Glomerular endothelial cell (primary cell): ENCODE measurements at places on chromosomes 7 and 10.

GRCh38 chr7:45506059-45506458 lies 68.1 kb upstream of the ADCY1 start:
- no peak for DNase-seq

DNA sequence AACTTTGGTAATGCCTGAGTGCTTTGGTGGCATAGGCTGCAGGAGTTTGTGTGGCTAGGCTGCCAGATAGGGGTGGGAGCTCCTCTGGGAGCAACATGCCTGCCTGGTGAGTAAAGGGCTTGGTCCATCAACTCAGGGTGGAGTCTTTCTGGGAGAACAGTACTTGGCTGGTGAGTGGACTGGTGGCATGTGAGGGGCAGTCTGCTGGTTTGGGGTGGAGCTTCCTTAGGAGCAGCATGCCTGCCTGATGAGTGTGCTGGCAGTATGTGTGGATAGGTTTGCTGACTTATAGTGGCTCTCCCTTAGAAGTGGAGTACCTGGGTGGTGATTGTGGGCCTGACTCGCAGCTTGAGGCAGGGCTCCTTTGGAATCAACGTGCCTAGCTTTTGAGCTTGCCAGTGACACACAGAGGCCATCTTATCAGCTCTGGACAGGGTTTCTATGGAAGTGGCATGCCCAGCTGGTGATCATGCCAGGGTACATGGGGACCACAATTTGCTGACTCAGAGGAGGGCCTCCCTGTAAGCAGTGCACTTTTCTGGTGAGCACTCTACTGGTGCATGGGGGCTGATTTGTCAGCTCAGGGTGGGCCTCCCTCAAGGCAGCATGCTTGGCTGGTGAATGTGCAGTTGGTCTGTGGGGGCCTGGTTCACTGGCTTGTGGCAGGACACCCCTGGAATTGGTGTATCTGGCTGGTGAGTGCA lies 35.0 kb upstream of the SRI start:
- no peak for DNase-seq

DNA sequence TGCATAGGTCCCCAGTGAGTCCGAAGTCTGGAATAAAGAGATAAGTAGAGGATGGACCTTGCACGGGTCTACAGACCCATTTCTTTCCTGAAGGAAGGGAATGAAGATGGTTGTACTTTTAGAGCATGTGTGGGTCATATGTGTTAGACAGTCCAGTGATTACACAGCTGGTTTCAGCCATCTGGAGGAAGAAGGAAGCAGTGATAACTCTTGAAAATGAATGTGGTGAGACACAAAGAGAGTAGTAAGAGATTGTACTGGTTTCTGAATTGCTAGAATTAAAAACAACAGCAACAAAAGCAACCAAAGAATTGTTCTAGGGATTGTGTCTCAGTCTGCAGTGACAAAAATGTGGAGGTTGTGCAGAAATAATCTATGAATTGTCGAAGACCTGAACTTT lies 258.9 kb downstream of the SUGCT start:
- no peak for DNase-seq

DNA sequence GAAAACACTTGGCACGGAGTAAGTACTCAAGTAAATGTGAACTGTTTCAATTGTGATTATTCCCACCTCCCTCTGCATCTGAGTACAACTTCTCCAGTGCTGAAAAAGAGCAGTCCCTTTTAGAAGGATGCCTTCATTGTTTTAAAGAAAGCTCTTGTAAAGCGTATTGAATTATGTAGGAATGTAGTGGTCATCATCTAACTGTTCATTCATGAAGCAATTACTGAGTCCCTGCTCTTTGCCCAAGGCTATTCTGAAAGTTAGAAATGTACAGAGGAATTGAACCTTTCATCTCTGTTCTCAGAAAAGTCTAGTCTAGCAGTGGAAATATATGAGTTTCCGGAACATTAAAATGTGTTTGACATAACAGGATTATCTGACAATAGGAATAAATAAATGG lies 127.8 kb downstream of the CACNB2 start:
- DNase-seq: no peak

GRCh38 chr7:157073335-157073734 lies 62.9 kb upstream of the MNX1 start:
- no peak for DNase-seq

DNA sequence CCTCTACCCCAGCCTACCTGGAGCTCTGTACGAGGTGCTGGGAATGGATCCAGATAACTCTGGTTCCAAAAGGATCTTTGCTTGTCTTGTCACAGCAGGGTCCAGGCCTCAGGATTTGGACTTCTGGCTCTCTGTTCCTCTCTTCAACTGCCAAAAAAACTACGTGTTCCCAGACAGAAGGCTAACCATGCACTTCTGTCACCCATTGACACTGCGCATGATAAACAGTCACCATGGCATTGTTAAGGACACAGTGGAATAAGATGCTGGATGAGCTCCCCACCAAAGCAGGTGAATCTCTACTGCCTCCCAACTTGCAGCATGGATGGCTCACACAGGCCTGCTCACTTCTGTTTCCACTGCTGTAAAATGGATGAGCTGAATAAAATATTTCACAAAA lies 637.9 kb downstream of the TNS3 start:
- DNase-seq: no peak
